ENCODE measurements at places on chromosomes 2 and 18.
A peak's percentile ranks its signal among the peaks of the same experiment; 100 is the strongest.

GRCh38 chr2:150866431-150866830 is 379.0 kb upstream of the RND3 start:
- DNase-seq = no peak

- DNase-seq = no peak
Measured at GRCh38 chr2:223122781-223123180, 70.8 kb downstream of the KCNE4 start.

DNA sequence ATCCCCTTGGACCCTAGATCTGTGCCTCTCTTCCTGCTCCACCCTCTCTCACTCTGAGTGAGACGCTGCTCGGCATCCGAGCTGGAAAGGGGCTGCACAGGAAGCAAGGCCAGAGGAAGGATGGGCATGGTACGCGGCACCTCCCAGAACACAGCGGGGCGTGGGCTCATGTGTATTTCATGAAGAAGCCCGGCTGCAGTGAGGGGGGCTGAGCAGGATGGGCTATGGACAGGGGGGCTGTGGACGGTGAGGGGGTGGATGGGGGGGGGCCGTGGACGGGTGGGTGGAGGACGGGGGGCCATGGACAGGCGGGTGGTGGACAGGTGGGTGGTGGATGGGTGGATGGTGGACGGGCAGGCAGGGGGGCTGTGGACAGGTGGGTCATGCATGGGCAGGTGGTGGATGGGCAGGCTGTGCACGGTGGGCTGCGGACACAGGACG is 28.5 kb downstream of the SLC66A2 start:
- no peak for DNase-seq

DNA sequence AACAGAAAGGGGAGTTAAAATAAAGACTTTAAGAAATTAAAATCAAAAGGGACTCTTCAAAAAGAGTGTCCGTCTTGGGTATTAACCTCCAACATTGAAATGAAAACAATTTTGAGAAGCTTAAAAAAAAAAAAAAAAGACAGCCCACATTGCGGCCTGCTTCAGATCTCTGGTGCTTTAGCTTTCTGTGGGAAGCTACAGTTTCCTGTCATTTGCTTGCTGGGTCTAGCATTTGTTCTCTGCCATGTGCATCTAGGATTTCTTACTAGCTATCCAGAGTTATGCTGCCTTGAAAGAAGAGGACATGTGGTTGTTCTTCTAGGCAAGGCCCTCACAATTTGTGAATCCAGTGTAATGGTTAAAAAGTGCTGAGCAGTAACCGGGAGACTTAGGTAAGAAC is 375.3 kb downstream of the SLC4A3 start:
- DNase-seq = no peak

GRCh38 chr18:30527226-30527625 is 515.3 kb downstream of the DSC3 start:
- DNase-seq = no peak

- DNase-seq = peak; percentile 62
Measured at GRCh38 chr2:63189026-63189425, 138.4 kb downstream of the OTX1 start.

DNA sequence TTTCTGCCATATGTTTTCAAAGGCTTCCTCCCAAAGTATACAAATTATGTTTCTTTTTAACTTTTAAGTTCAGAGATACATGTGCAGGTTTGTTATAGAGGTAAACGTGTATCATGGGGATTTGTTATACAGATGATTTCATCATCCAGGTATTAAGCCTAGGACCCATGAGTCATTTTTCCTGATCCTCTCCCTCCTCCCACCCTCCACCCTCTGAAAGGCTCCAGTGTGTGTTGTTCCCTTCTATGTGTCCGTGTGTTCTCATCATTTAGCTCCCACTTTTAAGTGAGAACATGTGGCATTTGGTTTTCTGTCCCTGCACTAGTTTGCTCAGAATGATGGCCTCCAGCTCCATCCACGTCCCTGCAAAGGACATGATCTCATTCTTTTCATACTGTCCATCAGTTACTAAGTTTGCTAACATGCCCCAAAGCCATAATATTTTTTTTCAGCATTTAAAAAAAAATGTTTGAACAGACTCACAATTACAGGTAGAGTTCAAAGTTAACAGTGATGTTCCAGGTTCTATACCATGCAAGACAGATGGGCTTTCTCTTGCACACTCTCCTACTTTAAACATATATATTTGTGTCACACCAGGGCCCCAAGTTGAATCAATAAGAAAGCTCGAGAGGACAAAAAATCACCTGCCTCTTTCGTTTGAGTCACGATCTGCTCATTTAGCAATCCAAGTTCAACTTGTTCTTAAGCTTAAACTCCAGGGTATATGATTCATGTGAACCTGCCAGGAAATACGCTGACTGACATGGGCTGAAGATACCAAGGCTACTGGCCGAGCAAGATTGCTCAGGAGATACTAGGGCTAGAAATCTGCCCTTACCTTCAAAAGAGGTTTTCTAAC is 77.6 kb downstream of the AP1S3 start:
- DNase-seq = no peak

DNA sequence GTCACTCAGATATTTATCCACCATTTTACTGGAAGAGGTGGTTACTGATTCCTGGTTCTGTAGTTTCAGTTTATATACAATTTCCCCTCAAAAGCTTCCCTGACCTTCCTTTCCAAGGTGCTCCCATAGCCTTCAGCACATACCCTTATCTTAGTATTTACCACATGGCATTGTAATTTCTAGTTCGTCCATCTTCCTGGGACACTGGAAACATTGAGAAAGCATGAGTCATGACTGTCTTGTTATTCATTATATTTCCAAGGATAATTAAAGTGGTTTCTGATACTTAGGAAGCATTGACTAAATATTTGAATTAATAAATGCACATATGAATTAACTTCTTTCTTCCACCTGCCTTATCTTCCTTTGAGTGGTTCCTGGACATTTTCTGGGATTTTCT is 203.8 kb downstream of the ETAA1 start:
- DNase-seq = no peak

DNA sequence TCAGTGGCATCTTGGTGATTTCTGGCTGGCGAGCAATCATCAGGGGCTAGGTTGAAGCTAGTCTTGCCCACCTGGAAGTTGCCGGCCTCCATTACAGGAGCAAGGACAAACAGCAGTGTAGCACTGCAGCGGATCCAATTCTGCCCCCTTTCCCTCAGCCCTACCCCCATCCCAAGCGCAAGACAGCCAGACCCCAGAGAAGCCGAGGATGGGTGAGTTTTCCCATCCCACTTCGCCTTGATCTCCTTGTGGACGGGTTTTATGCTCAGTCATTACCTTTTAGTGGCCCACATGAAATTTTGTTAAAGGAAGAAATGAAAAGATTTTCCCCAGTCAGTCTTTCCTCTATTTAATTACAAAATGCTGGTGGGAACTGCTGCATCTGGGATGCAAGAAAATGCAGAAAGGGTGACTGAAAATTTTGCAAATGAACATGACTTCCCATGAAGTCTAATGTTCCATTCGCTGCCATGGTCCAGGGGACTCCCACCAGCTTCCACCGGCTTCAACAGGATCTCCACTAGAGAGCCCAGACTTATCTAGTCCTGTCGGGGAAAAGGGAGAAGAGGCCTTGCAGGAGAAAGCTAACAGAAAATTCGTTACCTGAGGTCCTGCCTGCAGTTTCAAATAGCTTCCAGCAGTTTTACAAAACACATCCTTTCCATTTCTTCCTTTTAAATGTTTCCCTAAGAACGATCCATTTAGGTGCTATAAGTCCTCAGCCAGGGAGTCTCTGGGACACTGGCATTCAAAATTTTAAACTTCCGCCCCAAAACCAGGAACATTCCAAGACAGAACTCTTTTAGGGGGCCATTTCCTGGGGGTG is 1.9 kb upstream of the HOXD9 start:
- DNase-seq = no peak

DNA sequence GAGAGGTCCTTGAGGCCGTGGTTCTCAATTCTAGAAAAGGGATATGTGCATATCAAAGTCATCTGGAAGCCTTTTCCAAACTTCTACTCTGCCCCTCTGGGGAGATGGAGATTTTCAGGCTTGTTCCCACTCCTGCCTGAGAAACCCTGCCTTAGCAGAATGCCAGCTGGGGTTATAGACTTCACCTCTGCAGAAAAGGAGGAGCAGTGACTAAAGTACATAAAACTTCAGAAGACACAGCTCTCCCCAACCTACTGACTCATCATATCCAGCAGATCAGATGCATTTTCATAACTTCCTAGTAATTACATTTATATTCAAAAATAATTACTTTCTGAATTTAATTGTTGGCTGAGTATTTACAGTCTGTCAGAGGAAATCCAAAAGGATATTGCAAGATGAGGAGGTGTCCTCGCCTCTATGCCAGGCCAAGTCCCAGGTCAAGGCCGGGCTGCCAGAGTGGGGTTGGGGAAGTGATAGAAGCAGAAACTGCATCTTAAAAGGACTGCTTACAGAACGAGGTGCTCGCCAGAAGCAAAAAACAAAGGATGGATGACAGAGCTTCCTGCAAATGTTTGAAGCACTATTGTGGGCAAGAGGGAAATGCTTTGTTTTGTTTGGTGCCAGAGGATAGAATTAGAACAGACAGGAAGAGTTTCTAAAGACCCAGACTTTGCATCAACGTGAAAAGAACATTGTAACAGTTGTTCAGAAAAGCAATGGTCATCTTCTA is 75.6 kb upstream of the APCDD1 start:
- DNase-seq = no peak

GRCh38 chr2:237588044-237588696 is 2.4 kb downstream of the RAB17 start:
- DNase-seq = no peak

GRCh38 chr18:51137026-51137729 is 60.3 kb downstream of the MEX3C start:
- no peak for DNase-seq

DNA sequence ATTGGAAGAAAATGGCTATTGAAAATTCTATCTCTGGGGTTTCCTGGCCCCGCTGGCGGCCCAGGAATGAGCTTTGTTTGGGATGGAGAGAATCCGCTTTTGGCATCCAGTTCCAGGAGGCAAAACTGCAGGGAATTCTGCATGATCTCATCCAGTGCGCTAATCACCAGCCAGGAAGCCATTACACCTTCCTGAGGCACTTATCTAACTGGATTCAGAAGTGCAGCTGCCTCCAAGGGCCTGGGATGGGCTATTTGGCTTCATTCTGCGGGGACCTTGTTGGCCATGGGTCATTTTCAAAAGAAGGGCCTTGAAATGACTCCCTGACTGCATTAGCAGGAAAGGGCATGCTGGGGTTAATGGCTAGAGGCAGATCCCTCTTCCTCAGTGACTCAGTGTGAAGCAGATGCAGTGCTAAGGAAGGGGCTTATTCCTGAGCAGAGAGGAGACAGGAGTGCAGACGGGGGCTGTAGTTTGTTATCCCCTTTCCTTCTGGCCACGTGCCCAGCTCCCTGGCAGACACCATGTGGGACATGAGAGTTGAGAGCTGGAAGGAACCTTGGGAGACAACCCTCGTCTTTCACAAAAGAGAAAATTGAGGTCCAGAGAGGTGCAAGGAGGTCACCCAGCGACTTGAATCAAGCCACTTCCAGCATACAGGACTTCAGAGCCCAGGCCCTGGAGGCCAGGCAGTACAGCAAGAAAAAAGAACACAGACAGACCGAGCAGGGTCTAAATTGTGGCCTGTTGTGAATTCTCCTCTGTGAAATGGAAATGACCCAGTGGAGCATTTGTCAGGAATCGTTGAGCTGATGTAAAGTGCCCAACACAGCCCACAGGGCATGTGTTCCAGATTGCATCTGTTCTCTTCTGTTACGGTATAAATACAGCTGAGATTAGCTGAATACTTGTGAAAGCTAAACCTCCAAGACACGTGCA is 161.8 kb downstream of the PRKCE start:
- DNase-seq = no peak

GRCh38 chr18:60585670-60586069 is 213.1 kb upstream of the MC4R start:
- DNase-seq = no peak

- DNase-seq = no peak
Measured at GRCh38 chr2:15223887-15224286, 337.2 kb downstream of the NBAS start.

DNA sequence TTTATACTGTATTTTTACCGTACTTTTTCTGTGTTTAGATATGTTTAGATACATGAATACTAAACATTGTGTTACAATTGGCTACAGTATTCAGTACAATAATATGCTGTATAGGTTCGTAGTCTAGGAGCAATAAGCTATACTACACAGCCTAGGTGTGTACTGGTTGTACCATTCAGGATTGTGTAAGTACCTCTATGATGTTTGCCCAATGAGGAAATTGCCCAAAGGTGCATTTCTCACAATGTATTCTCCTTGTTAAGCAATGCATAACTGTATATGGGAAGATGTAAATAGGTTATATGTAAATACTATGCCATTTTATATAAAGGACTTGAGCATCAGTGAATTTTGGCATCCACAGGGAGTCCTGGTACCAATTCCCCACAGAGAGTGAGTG is 10.7 kb downstream of the EIF2AK2 start:
- DNase-seq = no peak

- DNase-seq = no peak
Measured at GRCh38 chr2:225434014-225434413, 34.5 kb downstream of the NYAP2 start.

DNA sequence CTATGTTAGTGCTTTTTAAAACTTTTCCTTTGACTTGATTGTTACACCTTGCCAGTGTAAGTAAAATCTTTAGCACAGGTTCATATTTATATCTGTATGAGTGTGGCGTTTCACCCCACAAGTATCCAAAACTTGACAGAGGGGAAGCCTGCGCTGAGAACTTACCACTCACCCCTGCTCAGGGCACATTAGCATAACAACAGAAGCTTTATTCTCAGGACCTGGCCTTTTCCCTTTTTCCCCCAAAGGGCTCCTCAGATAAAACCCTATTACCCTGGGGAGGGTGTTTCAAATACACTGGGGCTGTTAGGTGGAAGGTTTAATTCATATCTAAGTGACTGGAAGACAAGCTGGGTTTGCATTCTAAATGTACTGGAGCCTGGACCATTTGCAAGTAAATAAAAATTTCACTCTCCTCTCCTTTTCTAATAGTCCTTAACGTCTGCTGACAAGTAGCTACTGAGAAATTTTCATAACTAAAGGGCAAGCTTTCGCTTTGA is 276.6 kb downstream of the RNF152 start:
- DNase-seq = no peak

DNA sequence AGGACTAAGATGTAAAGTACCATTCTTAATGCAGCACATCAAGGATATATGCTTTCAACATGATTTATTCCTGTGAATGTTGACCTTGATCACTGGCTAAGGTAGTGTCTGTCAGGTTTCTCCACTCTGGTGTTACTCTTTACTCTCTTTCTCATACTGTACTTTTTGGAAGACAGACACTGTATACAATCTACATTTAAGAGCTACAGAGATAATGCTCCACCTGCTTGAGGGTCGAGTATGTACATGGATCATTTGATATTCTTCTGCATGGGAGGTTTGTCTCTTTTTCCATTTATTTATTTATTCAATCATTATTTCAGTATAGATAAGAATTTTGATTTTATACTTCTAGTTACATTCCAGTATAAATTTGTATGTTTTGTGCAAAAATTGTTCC is 199.5 kb upstream of the RGPD4 start:
- no peak for DNase-seq

DNA sequence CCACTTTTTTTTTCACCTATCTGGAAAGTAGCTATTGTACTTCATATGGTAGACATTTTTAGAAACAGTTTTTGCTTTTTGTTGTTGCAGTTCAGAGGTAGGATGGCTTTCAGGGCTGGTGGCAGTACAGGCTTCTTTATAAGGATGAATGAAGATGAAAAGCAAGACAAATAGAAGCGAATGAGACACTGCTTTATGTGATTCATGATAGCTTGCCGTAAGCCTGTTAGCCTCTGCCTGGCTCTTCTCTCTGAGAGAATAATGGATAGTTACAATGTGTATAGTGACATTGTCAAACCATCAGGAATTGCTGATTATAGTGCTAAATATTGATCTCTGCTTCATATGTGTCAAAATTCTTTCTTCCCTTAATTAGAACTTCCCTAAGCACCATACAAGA is 173.7 kb downstream of the NR4A2 start:
- no peak for DNase-seq

Data from hematopoietic multipotent progenitor cell treated with erythropoietin and hydrocortisone succinate and interleukin-3 and kit ligand, for 4 days (in vitro differentiated cells).